Fibroblast of skin of right biceps (primary cell): ENCODE measurements at places on chromosomes 4 and X.

DNA sequence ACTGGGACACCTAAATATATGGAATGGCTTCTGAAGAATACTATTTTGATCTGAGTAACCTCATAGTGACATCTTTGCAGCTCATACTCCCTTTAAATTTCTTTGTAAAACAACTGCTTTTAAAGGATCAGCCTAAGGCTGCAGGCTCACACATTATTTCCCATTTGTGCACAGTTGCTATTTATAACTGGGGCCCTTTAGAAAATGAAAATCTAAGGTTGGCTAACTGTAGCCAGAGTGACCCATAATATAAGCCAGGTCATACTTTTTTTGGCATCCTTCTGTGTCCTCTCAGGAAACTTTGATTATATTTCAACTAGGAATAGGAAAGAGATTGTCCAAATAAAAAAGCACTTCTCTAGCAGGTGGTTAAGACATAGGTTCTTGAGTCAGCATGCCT, 123.6 kb upstream of the RASGEF1B start:
- DNase-seq, result no peak

DNA sequence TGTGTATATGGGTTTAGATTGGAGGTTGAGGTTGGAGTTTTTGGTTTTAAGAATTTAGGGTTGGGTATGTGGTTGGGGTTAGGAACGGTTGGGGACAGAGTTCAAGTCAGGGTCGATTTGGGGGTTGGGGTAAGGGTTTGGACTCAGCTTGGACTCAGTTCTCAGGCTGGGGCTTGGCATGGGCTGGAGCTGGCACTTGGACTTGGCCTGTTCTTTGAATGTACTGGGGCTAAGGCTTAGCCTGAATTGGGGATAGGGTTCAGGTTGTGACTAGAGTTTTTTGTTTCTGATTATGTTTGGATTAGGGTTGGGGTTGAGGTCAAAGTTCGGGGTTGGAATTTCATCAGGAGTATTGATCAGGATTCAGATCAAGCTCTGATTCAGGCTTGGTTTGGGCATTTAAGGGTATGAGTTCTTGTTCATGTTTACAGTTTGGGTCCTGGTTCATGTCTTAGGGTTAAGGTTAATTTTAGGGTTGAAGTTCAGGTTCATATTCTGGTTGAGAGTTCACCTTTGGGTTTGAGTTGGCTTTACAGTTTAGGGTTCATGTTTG, 46.2 kb upstream of the IL9R start:
- no peak for DNase-seq

- no peak for DNase-seq
These were observed 10.1 kb upstream of the FNIP2 start for GRCh38 chr4:158758703-158759102.

GRCh38 chrX:3990569-3990968, 277.1 kb upstream of the PRKX start:
- DNase-seq, result no peak

DNA sequence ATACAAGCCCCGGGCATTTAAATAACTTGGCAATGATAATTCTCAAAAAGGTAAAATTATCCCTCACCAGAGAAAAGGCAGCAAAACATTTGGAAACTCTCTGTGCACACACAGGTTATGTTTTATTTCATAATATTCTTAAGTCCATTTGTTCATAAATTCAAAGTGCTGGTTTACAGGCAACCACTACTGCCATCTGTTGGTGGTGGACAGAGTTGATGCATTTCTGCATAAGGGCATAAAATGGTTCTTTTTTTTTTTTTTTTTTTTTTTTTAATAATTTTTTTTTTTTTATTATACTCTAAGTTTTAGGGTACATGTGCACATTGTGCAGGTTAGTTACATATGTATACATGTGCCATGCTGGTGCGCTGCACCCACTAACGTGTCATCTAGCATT, 31.5 kb upstream of the IL21 start:
- DNase-seq, result peak; percentile 64

DNA sequence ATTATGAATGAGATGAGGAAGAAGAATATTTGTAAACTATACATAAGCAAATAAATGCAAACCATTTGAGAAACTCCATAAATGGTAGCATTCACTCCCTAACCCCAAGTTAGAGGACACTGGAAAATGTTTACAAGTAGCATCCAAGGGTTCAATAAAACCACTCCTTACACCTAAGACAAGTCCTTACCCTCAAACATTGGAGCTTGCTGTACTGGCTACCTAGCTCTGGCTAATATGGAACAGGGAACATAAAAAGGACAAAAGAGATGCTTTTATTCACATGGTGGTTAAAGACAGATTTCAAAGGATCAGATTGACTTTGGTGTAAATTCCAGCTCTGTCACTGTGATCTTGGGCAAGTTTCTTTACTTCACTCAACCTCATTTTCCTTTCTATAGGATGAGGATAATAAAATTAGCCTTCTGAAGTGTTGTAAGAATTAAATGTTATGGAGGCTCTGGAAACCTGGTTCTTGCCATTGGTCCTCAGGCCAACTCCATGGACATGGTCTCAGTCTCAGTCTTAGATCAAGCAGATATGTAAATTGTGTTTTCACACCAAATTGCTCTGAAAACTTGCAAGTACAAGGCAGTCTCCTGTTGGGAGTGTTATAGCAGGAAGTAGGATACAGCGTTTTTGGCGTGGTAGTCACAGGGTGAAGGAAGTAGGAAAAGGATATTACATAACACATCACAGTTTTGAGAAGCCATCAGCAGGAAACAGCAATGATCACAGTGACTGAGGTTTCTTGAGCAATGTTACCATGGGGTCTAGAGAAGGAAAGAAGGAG, 3.3 kb downstream of the CXCL1 start:
- no peak for DNase-seq

- DNase-seq, result peak; percentile 88
These were observed 17.8 kb downstream of the ANXA3 start for GRCh38 chr4:78569306-78569821.

DNA sequence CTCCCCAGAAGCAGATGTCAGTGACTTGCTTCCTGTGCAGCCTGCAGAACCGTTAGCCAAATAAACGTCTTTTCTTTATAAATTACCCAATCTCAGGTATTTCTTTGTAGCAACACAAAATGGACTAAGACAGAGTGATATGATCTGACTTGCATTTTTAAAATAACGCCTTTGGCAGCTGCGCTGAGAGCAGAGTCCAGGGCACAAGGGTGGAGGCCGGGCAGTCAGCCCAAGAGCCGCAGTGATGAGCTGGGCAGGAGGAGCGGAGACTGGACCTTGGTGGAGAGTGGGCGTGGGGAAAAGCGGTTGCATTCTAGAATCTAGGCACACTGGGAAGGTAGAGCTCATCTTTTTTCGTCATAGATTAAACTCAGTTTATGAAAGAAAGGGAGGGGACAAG, 56.5 kb upstream of the ACSL1 start:
- no peak for DNase-seq

GRCh38 chr4:99722725-99723124, 65.1 kb upstream of the C4orf54 start:
- no peak for DNase-seq

DNA sequence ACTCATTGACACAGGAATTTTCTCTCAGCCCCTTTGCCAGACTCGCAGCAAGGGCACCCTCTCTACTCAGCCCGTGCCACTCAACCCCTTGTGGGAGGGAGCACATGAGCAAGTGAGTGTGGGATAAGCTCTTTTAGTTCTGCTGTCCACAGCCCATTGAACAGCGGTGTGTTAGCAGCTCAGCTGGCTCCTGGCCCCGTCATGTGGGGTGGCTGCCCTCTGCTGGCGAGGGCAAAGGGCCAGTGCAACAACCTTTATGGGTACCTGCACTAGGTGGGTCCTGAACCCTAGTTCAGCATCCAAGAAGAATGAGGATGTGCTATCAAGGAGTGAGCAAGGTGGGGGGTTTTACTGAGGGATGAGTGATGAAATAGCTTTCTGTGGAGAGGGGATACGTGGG, 85.0 kb upstream of the ZNF81 start:
- DNase-seq, result peak; percentile 17

DNA sequence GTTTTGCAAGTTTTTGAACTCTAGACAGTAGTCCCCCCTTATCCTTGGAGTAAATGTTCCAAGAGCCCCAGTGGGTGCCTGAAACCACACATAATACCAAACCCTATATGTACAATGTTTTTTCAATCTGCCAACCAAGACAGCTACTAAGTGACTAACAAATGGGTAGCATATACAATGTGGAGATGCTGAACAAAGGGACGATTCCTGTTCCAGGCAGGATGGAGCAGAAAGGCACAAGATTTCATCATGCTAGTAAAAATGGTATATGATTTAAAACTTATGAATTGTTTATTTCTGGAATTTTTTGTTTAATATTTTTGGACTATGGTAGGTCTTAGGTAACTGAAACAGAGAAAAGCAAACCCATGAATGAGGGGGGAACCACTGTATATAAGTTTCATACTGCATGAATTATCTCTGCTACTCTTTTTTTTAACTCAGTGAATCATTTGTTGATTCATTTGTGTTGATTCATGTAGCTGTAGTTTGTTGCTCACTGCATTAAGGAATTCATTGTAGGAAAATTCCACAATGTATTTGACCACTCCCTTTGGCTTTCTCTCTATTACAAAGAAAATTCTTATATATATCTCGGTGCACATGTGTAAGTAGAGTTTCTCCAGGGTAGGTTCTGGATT, 21.9 kb upstream of the ANXA3 start:
- DNase-seq, result peak; percentile 64

- DNase-seq, result no peak
These were observed 60.6 kb downstream of the RPS6KA3 start for GRCh38 chrX:20205927-20206708.

GRCh38 chrX:153157450-153157849, 21.6 kb upstream of the MAGEA1 start:
- DNase-seq, result no peak

GRCh38 chr4:76737180-76737579, 160.8 kb downstream of the SOWAHB start:
- peak; percentile 64 for DNase-seq

GRCh38 chr4:73692254-73692653, 48.1 kb upstream of the CXCL8 start:
- peak; percentile 25 for DNase-seq

DNA sequence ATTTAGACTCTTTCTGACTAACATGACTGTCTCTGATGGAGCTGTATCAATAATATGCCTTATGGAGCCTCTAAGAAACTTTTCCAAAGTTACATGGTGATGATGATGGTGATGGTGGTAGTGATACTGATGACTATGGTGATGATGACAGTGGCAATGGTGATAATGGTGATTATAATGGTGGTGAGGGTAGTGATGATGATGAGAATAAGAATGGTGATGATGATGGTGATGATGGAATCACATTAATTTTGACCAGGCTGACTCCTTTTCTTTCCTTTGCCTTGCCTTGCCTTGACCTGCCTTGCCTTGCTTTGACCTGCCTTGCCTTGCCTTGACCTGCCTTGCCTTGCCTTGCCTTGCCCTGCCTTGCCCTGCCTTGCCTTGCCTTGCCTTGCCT, 31.7 kb upstream of the AREG start:
- no peak for DNase-seq

- DNase-seq, result peak; percentile 82
These were observed 57.8 kb upstream of the FAM47B start for GRCh38 chrX:34884817-34885216.

DNA sequence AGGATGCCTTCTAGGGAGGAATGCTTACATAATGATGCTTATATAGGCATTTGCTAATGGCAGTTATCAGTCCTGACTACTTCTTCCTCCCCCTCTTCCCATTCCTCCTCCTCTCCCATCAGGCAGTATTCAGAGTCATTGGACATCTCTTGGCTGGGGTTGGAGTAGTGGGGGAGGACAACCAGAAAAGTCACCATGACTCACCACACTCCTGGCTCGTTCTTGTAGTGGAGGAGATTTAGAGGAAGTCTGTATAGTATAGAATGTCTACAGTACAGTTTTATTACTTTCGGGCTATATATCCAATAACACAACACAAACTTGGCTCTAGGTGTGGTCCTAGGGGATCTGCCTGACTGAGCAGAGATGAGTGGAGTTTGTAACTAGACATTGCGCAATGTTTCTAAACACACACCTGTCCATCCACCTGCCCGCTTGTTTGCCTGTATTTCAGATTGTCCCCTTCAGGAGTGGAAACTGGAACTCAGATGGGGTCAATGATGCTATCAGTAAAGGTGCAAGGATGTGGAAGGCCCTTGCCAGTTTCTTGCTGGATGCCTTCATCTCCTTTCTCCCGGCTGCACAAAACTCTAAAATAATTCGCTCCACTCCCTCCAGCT, 27.9 kb upstream of the KIAA1210 start:
- peak; percentile 92 for DNase-seq

DNA sequence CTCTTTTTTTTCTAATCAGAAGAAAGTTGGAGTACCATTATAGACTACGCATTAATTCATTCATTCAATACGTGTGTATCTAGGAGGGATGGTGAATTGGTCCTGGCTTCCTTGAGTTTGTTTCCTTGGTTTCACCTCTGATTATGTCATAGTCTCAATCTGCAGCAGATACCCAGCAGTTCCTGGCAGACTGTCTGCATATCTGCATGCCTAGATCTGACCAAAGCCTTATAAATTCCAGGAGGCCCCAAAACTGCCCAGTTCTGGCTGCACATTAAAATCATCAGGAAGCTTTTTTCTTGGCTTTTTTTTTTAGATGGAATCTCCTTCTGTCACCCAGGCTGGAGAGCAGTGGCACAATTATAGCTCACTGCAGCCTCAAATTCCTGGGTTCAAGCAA, 27.2 kb upstream of the SLC34A2 start:
- DNase-seq, result no peak

DNA sequence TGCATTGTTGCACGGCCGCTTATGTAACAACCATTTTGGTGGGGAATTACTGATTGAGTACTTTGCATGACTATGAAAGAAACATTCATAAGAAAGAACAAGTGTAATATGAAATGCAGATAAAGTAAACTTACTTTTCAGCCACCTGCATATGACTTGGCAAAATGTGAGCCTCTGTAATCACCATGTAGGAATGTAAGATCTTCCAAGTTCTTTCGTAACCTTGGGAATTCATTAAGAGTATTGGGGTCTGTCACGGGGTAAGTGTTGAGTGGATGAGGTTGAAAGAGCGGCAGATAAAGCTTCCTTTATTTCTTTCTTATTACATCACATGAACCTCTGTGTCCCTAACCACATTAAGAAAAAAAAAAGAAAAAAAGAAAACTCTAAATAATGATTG, 348.5 kb upstream of the NR3C2 start:
- DNase-seq, result peak; percentile 31

DNA sequence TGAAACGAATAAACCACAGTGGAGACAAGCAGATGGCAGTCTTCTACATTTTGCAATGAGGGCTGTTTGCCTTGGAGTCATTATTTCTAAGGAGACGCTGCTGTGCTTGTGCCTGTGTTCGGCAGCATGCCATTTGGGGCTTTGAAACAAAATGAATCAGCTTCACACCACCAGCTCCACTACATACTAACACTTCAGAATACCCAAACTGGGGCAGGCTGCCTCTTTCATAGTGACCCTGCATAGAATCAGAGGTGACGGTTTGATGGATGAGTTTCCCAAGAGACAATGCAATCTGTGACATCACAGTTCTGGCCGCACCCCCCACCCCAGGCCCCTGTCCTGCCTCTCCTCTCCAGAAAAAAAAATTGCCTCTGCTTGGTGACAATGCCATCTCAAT, 57.1 kb upstream of the MID1 start:
- DNase-seq, result peak; percentile 38

- DNase-seq, result no peak
These were observed 395.6 kb upstream of the DIPK2B start for GRCh38 chrX:45596188-45596808.

GRCh38 chrX:68831405-68832100, 2.7 kb downstream of the EFNB1 start:
- no peak for DNase-seq

- DNase-seq, result no peak
These were observed 61.8 kb downstream of the ELF2 start for GRCh38 chr4:139115226-139115625.
